ENCODE measurements at places on chromosomes 1 and 21. TPM values are rescaled to one million over a fixed set of nuclear protein-coding genes. Genes with fewer than 3 reads are reported as not detected.

The DMBX1 gene
- total RNA-seq: not detected

GRCh38 chr1:236403905-236404696 lies 10.0 kb downstream of the EDARADD start:
- no peak for DNase-seq

The FAM131C gene
- 0.44 TPM for total RNA-seq

DNA sequence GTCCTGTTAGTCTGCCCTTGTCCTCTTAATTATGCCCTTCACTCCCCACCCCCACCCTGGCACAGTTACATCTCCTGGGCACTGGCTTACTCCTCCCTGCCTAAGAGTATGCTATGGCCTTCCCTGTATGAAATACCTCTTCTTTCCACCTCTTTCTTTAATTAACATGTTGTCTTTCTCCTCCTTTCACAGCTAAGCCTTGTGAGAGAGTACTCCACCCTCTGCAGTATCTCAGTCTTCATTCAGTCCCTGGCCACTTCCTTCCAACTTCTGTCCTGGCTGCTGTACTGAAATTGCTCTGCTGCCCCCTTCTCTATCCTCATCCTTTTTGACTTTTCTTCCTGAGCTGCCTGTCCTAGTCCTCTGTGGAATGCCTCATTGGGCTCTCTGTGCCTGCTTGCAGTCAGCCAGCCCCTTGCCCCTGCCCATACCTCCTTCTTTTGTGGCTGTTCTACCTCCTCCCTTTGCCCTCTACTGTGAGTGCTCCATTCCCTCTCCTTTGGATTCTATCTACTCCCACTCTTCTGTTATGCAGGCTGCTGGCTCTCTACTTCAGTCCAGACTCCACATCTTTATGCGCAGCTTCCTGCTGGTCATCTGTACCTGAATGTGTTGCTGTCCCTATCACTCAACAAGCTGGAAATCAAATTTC lies 8.3 kb downstream of the NOS1AP start:
- DNase-seq: no peak

The ZCCHC17 gene
- 41.4 TPM for total RNA-seq

- peak; percentile 27 for DNase-seq
Measured at GRCh38 chr1:71074681-71075080, 6.2 kb downstream of the ZRANB2 start.

DNA sequence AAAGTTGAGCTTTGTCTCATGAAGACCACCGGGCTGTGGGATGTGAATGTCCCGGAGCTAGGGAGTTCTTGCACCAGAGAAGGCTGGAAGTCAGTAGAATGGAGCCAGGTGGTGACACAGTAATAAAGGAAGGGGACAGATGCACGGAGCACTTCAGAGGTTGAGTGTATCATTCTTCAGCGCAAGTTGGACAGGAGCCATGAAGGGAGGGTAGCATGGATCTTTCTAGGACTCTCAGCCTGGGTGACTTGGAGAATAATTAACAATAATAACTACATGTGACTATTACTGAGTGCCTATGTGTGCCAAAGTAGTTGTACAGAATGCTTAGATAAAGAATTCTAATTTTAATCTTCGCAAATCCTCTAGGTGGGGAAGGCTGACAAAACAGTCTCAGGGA lies 258.7 kb upstream of the AJAP1 start:
- no peak for DNase-seq
